ENCODE measurements at places on chromosomes 12 and 14.

- no peak for DNase-seq
Measured at GRCh38 chr12:92064422-92064821, 81.2 kb downstream of the BTG1 start.

GRCh38 chr12:126219139-126219538, 1153.9 kb downstream of the AACS start:
- no peak for DNase-seq

- DNase-seq: no peak
Measured at GRCh38 chr12:49545815-49546214, 7.0 kb downstream of the KCNH3 start.

DNA sequence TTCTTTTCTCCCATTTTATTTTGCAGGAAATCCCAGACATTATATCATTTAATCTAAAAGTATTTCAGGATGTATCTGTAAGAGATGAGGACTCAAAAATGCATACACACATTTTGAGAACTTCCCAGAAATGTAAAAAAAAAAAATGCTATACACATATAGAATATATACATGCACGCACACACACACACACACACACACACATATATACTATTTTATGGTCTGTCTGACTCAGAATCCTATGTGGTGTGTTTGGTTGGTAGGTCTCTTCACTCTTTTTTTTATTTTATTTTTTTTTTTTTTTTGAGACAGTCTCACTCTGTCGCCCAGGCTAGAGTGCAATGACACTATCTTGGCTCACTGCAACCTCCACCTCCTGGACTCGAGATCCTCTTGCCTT, 65.5 kb downstream of the FBXO34 start:
- no peak for DNase-seq

DNA sequence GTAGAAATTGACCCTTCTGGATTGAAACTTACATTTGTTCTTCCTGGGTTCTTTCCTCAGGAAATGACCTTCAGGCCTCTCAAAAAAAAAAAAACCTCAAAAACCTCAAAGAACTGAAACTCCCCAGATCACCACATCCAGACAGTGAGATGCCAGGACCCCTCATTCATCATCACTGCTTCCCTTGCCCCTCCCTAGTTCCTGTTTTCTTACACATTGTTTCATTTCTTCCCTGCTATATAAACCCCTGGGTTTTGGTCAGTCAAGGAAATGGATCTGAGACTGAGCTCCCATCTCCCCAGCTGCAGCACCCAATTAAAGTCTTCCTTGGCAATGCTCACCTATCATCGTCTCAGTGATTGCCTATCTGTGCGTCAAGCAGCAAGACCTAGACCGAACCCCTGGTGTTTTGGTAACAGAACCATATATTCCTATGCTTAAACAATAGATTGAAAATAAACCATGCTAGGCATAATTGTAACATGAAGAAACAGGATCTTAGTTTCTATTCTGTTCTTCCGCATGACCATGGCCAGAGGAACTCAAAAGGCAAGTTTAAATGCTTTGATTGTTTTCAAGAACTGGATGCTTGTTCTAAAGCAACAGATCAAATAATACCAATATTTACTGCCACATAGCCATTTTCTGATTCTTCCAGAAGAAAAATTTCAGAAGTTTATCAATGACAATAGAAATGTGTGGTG, 108.0 kb upstream of the MAX start:
- no peak for DNase-seq
